ENCODE measurements at places on chromosomes 6 and 20.

GRCh38 chr6:112253841-112254816 lies at the start of gene LAMA4:
Gene LAMA4 (minus strand): TSS chr6:112254567. CDS start chr6:112254150, 417 bp downstream.
- no peak for DNase-seq

DNA sequence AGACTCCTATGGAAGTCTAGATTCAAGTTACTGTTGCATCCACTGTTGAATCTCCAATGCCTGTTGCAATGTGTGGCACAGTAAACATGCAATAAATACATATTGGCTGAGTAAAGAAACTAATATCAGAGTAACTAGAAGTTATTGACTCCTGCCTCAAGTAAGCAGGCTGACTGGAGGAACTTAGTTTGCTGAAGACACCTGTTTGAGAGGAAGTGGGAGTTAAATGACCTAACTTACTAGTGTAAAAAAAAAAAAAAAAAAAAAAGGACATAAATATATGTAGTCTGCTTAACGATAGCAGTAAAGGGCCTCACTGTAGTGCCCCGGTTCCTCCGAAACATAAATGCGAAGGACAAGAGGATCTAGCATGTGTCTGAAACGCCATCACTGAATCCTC lies 249.8 kb upstream of the PRDM1 start:
- DNase-seq: no peak

DNA sequence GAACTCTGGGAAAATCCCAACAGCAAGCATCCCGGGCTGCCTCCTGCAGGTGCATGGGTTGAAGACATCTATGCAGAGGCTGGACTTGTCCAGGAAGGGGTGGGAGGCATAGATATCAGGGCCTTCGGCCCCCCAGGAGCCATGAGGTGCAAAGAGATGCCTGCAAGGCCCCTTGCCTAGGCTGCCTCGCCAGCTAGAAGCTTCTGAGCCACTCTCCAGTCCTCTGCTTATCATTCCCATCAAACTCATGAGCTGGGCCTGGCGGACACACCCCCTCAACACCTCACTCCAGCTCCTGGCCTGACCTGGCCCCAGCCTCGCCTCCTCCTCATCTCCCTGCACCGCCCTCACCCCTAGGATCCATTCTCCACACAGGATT lies 152.4 kb upstream of the PTPN1 start:
- DNase-seq: no peak

GRCh38 chr6:147900247-147900830 lies 391.8 kb downstream of the SAMD5 start:
- no peak for DNase-seq

DNA sequence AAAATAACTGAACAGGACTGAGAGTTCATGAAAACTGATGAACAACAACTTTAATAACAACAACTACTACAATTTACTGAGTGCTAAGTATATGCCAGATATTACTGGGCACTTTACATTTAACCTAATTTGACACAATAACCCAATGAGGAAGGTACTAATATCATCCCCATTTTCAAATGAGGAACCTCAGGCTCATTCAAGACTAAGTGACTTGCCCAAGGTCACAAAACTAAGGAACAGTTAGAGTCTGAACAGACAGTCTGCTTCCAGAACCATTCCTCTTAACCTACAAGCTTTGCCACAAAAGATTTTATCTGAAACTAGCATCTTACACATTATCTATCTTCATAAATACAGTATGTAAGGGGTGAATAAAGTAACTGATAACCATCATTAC lies 10.6 kb upstream of the NDRG3 start:
- no peak for DNase-seq

DNA sequence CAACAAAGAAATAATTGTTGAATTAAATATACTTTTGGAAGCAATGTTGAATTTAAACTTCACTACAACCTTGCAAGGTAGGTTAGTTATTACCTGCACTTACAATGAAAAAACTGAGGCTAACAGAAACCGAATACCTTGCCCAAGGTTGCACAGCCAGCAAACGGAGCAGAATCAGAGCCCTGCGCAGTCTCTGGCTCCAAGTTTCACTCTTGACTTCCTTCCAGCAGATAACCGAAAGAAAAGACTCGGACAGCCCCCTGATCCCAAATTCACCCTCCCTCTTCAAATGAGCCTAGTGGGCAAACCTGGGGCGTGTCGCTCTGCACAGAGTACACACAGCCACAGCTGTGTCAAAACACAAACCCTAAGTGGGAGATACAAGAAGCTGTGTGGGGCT lies 72.1 kb upstream of the FOXQ1 start:
- no peak for DNase-seq

- no peak for DNase-seq
Observed at GRCh38 chr20:56605261-56605996, 23.7 kb upstream of the TFAP2C start.

DNA sequence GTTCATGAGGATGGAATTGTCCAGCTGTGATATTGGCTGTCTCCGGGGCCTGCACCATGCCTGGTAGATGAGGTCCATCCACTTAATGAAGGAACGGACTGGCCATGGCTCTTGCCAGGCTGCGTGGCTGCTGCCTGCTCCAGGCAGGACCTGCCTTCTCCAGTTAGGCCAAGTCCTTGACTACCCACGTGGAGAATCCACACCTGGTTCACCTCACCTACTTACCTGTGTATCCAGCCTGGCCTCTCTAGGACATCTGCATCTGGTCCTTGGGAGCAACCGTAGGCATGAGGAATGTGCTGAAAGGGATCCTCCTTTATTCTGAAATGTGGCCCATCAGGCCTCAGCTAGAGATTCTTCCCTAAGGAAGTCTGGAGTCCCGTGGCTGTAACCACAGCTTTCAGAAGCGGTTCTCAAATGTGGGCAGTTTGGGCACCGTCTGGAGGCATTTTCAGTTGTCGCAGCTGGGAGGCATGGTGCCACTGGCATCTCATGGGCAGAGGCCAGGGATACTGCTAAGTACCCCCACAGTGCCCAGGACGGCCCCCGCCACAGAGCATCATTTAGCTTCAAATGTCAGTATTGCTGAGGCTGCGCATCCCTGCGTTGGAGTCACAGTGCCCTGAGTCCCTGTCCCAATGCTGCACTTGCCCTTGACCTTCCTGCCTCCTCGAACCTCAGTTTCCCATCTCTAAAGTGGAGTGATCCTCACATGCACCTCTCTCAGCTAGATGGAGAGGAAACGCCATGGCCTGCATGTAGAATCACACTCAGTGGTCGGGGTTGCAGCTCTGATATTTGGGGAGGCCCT lies 67.5 kb downstream of the PHACTR3 start:
- no peak for DNase-seq

DNA sequence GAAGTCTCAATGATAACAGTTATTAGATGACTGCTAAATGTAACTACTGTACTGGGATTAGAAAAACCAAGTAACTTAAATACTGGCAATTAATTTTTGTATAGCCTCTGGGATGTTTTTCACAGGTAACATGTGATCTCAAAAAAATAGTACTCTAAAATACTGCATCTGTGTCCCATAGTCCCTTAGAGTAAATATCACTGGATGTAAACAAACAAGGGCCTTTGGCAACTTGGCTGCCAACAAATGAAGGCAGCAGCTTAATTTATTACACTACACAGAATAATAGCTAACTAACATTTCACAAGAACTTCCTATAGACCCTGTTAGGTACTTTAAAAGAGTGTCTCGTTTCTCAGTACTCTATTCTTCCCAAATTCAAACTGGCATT lies 14.0 kb downstream of the ARHGAP18 start:
- DNase-seq: no peak

DNA sequence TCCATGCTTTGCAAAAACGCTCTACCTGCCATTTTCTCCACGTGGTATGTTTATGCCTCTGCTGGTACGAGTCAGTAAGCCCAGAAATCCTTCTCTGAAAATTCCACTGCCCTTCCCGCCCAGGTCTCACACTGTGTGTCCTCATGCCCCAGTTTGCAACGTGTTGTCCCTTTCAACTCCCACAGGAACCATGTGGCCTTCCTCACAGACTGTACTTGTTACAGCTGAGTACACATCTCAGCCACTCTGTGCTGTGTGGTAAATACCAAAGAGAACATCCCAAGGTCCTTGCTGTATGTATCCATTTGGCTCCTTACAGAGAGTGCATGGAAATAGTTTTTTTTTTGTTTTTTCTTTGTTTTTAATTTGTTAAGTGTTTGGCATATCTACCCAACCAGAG lies 56.9 kb downstream of the RTN4IP1 start:
- no peak for DNase-seq
